ENCODE measurements at places on chromosomes 12 and 14.

DNA sequence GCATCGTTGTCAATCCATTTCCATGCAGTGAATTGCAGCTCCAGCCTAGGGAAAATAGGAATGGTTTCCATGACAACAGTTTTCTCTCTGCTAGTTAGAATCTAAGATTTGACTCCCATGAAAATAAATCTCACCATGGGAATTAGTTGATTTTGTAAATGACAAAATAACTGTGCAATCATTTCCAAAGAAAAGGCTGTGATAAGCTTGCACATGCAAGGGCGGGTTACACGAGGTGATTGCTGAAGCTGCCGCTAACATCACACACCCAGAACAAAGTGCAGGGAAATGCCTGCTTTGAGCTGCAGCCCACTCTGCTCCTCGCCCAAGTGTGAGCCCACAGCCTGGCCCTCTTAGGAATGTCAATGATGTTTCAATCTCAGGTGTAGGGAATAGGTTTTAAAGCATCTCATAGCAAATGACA, 53.8 kb downstream of the TRIM9 start:
- DNase-seq: no peak

DNA sequence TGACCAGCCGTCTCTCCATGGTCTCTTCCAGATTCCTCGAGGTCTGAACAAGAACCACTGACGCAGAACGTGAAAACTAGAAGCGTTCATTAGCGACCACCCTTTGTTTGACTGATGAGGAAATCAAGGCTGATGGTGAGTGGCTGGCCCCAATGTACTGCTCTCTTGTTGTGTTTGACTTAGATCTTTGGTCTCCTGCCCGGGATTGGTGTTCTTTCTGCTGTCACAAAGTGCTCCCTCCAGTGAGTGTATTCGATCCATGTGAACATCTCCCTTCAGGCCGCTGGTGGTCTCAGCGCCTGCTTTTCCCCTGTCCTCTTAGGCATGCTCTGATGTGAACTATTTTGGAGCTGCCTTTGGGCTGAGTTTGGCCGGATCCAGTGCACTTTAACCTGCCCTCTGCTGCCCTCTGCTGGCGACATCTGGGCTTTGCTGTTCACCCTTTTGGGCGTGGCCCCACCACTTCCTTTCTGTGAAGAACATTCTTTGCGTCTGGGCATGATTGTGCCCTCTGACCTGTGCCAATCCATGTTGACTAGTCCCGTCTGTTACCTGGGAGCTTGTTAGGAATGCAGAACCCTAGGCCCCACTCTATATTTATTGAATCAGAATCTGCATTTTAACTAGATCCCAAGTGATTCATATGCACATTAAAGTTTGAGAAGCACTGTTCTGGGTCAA, 279.1 kb downstream of the TTC6 start:
- DNase-seq: peak; percentile 59

- DNase-seq: no peak
Measured at GRCh38 chr12:33006106-33006505, 109.5 kb upstream of the PKP2 start.

DNA sequence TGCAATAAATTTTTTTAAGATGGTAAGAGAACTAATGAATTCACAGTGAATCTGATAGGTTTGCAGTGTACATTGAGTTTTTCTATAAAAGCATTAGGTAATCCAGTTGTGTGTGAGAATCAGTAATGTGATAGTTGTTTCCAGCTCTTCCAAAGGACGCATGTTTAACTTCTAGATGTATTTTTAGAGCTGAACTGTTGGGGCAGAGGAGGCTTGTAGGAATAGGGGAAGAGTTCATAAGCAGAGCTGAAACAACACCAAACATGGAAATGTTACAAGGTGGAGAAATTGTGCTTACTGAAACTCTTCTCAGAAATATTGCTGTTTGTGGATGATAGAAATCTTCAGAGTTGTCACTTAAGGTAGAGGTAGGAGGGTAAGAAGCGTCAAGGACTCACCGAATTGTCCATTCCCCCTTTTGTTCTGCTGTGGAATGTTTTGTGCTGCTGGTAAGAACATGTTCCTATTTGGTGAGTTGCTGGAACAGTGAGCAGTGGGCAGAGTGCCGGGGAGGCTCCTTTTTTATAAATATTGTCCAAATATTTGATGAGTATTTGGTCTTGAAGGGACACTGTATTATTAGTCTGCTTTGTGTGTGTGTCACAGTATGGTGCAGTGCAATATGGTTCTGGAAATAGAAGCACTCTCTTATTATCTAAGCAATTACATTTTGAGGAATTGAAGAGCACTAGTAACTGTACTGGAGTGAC, 76.7 kb downstream of the ANO6 start:
- DNase-seq: no peak

DNA sequence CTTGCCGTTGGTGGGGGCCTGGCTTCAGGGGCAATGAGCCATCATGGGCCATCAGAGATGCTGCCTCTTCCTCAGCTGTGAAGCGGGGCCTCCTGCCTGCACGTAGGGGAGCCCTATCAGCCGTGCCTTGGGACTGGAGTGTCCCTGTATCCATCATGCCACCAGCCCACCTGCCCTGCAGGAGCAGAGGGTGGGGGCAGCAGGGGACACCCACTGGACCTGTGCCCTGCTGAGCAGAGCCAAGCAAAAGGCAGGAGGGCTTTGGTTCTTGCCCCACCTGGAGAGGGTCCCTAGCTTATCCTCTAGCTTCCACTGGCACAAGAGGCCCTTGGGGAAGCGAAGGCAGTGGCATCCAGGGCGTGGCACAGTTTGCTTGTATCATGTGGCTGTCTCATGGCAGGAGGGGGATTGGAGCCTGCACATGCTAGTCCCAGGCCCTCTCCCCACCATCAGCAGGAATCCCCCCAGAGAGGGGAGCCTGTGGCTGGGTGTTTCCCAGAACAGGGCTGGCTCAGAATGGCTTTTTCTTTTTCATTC, 10.1 kb downstream of the ADSS1 start:
- DNase-seq: no peak

DNA sequence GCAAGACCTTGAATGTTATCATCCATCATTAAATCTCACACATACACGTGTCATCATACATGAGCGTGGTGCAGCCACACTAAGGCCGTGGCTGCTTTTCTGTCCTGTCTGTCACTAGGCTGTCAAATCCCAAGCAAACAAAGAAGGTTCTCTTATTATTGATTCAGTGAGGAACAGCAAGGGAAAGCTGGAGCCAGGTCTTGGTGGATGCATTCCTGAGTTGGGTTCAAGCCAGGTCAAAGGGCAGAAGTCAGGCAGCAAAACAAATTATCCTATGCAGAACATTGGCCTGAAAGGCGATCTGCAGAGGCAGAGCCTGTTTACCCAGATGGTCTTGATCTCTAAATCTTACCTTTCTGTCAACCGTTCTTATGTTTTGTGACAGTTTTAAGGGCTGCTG, 252.3 kb downstream of the NEDD1 start:
- no peak for DNase-seq

DNA sequence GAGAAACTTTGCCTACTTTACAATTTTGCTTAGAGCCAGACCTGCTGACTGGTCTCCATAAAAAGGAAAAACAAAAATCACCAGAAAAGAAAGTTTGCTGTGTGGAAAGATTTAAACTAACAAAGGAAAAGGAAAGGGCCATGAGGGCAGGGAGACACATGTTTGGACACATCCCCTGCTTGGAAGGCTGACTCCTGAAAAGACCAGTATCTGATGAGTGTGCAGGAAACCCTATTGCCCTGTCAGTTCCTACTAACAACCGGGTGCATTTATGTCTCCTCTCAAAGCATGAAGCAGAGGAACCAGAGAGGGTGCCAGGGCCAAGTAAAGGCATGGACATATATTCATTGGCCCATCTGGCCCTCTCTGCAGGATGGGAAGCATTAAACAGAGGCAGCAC, 7.0 kb upstream of the STAB2 start:
- DNase-seq: no peak

DNA sequence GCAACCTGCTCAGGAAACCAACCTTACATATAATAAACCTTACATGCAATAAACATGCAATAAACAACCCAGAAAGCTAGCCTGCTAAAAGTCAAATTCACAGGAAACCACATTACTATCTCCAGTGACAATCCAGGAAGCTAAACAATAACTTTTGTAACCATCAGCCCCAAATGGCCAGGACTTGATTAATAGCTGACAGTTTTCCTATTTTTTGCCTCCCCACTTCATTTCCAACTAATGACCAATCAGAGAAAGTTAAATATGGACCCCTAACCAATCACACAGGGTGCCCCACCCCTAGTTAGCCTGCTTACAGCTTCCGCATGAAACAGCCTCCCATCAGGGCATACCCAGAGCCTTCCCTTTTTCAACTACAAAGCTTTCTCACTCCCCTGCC, 152.2 kb upstream of the LMNTD1 start:
- no peak for DNase-seq

DNA sequence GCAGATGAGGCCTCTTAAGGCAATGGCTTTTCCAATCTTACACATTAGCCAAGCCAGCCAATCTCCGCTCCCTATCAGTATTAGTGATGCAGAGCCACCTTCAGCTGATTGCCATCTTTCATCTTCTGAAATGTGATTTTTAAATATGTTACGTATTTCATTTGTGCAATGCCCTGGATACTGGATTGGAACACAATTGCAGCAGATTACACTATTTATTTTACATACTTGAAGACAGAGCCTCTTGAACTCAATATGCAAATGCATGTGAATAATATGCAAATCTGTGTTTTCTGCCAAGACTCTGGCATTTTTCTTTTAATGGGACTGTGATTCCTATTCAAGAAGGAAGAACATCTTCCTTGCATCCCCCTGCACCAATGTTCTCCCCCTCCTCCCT, 90.5 kb downstream of the GRIN2B start:
- no peak for DNase-seq

DNA sequence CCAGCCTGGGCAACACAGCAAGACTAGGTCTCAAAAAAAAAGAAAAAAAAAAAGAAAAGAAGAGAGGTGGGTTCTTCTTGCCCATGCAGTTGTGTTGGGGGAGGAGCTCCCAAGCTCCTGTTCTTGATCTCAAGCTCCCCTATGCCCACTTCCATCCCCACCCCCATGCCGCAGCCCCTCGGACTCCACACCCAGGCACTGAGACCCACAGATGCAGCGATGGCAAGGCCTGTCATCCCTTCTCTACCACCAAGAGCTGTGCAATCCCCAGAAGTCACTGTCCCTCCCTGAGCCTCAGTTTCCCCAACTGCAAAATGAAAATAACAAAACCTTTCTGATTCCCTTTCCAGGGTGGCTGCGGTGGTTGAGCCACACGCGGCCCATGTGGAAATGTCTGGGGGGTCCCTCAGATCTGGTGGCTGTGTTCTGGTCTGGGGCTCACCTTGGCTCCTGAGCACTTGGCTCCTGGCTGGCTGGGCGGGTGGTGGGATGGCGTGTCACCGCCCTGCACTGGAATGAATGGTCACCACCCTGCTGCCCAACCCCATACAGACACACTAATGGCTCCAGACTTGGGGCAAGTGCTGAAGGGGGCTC, 22.6 kb upstream of the KIF26A start:
- DNase-seq: no peak

GRCh38 chr14:72780751-72781150, 113.2 kb downstream of the DPF3 start:
- DNase-seq: no peak

- DNase-seq: no peak
Measured at GRCh38 chr12:61098031-61098580, 1162.1 kb upstream of the USP15 start.

- no peak for DNase-seq
Measured at GRCh38 chr12:65908147-65908546, 83.9 kb downstream of the HMGA2 start.

- no peak for DNase-seq
Measured at GRCh38 chr14:20690848-20691640, 2.5 kb downstream of the ANG start.

DNA sequence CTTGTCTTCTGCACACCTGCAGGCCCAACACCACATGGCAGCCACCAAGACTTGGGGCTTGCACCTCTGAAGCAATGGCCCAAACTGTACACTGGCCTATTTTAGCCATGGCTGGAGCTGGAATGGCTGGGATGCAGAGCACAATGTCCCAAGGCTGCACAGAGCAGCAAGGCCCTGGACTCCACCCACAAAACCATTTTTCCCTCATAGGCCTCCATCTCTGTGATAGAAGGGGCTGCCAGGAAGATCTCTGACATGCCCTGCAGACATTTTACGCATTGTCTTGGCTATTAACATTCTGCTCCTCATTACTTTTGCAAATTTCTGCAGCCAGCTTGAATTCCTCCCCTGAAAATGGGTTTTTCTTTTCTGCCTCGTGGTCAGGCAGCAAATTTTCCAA, 22.1 kb downstream of the ATXN7L3B start:
- no peak for DNase-seq

- no peak for DNase-seq
Measured at GRCh38 chr14:64860039-64860438, 19.7 kb downstream of the SPTB start.

- DNase-seq: peak; percentile 74
Measured at GRCh38 chr14:54902143-54902520, 494 bp downstream of the GCH1 start.

DNA sequence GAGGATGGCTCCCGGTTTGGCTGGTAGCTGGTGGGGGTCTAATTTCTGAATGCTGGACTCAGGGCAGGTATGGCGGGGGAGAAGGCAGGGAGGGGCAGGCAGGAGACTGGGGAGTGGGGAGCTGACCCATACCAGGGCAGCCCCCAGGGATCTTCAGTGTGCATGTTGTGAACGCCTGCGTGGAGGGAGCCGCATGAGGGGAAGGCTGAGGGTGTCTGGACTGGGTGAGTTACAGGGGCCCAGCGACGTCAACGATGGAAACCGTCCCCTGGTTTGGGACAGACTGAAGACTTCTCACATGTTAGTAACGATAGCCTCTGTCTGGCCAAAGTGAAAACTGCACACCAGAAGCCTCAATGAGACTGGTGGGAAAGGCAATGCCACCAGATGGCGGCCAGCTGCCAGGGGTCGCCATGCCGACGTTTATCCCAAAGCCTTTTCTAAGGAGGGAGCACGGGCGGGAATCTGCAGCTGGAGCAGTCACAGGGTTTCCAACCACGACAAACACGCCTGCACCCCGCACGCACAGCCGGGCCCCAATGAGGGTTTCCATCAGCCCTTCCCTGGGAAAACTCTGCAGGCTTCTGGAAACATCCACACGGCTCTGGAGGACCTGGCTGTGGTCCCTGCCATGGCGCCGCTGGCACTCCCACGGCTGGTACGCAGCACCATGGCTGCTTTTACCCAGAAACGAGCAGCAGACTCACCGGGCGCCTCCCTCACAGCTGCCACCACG, 14.0 kb downstream of the PGAM5 start:
- DNase-seq: no peak

GRCh38 chr14:58296726-58297125, 1.6 kb upstream of the ARID4A start:
- DNase-seq: no peak

DNA sequence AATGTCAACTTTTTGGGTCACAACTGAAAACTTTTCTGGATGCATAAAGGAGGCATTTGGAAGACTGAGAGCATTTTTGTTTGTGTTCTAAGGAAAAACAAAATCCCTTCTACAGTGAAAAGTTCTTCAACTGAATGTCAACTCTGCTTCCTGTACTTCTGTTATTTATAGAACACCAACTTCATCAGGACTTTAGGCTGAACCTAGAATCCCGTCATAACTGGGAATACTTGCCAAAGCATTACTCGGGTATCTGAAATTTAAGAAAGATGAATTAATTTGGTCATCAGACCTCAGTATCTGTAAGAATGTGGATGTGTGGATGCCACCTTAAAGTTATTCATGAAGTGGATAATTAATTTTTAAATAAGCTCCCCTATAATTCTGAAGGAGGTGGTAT, 73.2 kb downstream of the FERMT2 start:
- DNase-seq: no peak

GRCh38 chr12:131159660-131160059, 206.0 kb downstream of the ADGRD1 start:
- no peak for DNase-seq

Measured in activated naive CD4-positive, alpha-beta T cell (primary cell).